Stimulated activated CD4-positive, alpha-beta T cell treated with anti-CD3 and anti-CD28 coated beads, Interleukin-1b, Interleukin-23, amount 100 ng/mL, for 1 hour (primary cell): ENCODE measurements at places on chromosomes 5 and 9.

GRCh38 chr9:118670011-118670953, 699.0 kb downstream of the BRINP1 start:
- DNase-seq, result no peak

GRCh38 chr5:1910081-1910760, 27.5 kb upstream of the IRX4 start:
- DNase-seq, result no peak

DNA sequence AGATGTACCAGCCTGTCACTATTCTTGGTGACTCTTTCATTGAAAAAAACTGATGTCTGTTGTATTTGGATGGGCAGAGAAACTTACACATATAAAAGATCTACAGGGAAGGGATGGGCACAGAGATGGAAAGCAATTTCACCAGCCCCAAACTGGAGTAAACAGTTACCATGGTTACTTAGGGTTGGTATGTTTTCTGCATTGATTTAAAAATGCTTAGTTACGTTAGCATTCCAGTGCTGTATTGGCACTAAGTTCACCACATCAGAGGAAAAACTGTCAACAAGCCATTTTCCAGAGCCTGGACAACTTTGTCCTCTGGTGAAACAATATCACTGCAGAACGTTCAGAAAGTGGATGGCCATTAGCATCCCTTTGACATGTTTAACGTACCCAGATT, 28.0 kb downstream of the MARCHF3 start:
- no peak for DNase-seq

DNA sequence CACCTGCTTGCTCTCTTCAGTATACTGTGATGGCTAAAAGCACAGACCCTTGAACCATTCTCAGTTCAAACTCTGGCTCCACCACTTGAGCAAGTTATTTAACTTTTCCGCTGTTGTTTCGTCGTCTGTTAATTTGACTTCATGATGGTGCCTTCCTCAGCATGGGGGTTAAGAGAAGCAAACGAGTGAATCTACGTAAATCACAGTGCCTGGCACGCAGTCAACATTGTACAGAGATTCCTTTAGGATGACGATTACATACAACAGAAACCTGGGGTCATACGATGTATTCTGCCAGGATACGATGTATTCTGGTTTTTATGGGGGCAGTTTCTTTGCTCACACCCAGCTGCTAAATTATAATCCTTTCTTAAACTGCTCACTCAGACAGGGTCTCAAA, 515.6 kb downstream of the CCDC171 start:
- DNase-seq, result no peak

GRCh38 chr9:87336914-87337333, 160.7 kb upstream of the DAPK1 start:
- DNase-seq, result no peak

DNA sequence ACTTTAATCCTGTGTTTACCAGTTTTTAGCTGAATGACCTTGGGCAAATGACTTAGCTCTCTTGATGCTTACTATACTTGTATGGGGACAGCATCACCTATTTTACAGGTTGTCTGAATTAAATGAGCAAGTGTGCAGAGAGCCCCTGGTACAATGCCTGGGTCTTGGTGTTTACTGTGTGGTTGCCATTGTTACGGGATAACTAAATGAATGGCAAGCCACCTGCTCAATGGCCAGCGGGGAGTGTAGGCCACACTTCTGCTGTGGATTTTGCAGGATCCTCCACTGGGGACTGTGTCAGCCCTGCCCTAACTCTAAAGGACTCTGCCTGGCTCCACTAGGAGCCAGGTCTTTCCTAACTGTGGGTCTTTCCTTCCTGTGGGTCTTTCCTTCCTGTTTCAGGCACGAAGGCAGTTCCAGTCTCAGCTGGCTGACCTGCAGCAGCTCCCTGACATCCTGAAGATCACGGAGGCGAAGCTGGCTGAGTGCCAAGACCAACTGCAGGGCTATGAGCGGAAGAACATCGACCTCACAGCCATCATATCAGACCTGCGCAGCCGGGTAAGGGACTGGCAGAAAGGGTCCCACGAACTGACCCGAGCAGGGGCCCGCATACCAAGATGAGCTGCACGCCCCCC, 10.3 kb upstream of the GLE1 start:
- no peak for DNase-seq
